CD4-positive, alpha-beta T cell treated with Interleukin-6 at 100 ng/mL for 8 hours (primary cell): ENCODE measurements at places on chromosomes 7 and 10.

GRCh38 chr7:44645254-44645653 is 38.8 kb downstream of the OGDH start:
- no peak for DNase-seq

DNA sequence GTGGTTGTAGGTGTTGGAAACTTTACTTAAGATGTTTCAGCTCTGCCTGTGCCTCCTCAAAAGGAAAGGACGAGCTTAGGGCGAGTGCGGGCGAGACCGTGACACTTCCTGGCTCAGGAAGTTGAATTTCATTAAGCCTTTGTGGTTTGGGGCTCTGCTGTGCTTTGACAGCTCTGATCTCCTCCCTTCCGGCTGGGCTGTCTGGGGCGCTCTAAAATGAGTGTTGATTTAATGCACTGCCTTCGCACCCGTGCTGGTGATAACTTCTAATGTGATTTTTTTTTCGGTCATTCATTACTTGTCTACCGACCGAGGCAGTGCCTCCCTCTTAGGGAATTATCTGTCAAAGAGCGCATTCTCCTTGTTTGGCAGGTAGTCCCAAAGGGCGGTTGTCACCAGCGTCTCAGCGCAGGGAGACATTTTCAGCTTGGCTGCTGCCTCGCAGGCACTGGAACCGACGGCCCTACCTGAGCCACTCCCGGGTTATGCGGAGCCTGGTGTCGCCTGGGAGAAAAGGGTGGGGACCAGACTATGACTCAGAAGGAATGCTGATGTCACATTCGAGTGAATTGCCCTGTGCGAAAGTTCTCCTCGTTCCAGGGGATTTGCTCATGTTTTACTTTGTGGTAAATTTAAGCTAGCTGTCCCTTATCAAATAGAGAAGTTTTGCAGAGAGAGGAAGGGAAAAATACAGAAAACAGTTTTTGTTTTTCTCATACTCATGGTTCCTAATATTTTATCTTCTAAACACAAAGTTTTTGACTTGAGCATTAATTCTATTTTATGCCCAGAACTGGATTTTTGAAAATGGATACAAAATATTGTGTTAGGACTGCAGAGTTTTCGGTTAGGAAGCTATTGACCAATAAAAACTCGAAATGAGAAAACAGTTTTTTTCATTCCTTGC is 920 bp downstream of the TES start:
- DNase-seq: peak; percentile 80

DNA sequence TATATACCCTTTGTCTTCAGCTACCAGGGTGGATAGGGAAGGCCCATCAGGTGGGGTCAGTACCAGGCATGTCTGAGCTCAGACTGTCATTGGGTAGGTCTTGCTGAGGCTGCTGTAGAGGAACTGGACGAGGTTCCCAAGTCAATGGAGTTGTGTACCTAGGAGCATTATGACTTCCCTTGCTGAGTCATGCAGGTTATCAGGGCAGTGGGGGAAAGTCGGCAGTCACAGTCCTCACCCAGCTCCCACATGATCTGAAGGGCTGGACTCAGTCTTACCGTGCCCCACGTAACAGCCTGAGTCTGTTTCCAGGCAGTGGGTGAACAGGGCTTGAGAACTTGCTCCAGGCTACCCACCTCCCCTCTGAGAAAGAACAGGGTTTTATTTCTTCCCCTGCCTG is 260.8 kb upstream of the COBL start:
- DNase-seq: no peak

DNA sequence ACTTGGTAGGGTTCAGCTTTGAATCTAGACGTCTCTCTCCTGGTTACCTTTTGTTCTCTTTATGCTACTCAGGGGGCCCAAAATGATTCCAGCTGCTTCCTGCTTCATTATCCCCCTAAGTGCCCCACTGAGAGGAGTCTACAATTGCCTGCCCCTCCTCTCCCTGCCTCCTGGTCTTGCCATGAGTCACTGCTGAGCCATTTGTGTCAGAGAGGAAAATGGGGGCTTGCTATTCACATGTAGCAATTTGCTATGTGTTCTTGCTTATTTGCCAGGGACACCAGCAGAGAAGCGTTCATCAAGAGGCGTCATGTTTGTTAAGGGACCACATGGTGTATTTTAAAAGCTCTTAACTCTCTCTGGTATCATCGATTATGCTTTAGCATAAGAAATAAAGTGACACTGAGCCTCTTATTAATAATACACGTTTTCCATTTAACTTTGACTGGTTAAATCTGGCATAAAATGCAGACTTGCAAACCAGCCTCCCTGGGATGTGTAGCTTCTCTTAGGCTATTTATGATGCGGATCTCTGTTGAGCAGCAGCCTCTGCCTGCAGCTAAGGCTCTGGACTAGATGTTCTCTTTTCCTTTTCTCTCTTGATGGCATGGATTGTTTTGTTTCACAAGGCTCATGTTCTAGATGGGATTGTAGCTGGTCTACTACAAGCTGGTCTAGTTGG is 239.3 kb downstream of the AUTS2 start:
- no peak for DNase-seq

DNA sequence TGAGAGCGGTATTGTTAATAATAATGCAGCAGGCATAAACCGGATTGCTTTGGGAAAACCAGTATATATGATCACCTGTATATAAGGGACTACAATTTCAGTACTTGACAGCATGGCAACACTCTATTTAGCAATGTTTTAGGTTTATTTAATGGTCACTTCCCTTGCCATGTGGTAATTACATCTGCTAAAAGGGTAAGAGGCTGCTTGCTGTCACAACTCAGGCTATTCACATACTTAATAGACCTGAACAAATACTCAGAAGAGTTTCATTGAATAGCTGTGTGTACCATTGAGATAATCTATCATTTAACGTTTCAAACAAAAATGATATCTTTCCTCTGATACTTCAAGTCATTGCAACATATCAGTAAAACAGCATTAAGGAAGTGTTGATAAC is 90.1 kb downstream of the PCDH15 start:
- DNase-seq: no peak
